RCC 7860 (cell line): ENCODE measurements at places on chromosomes 3 and 15.

DNA sequence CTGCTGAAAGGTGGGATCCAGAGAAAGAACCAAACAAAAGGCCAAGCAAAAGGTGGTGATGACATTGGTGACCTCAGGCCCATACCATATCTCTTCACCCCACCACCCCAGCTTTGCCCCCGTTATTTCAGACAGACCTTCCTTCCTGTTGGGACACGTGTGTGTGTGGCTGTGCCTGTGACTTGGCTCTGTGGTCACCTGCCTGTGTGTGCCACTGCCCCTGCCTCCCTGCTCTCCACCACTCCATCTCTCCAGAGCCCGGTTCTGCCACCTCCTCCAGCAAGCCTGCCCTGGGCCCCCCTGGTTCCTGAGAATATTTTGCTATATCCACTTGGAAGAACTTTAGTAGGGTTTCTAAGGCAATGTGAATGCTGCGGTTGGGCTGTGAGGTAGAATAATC, 28.6 kb upstream of the TLE3 start:
- DNase-seq, result no peak

- DNase-seq, result no peak
These were observed 21.3 kb upstream of the TMEM108 start for GRCh38 chr3:133016838-133017309.

DNA sequence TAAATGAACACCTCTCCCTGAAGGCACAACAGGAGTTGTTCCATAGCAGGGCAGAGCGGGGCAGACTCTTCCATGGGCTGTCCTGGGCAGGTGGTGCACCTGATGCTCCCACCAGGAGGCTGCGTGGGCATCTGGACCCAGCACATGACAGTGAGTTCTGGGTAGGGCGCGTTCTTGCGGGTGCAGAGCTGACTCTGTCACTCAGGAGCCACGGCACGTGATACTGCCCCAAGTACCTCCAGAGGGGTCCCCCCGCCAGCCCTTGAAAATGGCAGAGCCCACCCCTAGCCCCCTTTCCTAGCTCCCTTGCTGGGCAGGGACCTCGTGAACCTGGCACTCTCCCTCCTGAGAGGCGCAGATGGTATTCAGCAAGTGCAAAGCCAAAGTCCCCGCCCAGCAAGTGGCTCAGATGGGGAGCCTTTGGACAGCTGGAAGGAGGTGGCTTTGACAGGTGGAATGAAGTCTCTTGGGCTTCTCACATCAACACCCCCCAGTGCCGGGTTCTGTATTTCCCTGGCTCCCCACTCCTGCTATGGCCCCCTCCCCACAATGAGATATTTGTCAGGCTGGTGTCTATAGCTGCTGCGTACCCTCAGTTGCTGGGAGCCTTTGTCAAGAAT, 172.1 kb downstream of the TBC1D2B start:
- no peak for DNase-seq

DNA sequence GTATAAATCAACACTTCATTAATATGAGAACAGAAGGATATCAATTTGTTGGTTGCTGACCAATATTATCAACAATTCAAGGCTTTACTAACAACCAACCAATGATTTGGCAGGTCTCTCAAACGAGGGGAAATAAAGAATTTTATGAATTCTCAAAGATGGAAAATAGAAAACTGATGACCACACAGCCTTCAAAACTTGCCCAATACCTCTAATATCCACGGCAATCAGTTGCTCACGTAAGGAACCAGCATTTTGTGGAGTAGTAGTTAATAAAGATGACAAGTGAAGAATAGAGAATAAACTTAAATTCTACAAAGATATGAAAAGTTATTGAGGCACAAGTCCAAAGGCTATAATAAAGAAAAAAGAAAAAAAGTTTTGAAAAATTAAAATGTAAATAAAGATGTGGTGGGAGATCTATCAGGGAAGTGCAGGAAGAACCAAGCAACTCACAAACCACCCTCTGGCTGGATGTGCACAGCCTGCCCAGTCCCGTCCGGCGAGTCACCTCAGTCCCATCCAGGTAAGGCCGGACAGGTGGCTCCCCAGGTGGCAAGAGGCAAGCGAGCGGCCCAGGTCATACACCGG, 808 bp downstream of the GK5 start:
- DNase-seq, result no peak

DNA sequence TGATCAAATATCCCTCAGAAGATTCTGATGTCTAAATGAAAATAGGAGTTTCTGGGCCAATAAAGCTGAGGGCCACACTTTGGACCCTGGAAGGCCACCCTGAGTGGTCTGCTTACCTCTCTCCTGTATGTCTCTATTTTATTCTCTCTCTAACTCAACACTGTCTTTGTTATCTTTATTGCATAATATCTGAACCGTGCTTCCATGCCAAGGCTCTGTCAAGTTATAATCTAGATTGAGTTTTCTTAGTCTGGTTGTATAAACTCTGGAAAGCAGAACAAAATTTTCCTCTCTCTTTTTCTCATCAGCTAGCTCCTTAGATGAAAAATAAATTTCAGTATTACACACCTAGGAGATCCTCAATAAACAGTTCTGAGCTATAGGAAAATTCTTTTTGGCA, 36.2 kb upstream of the ACTL6A start:
- no peak for DNase-seq

DNA sequence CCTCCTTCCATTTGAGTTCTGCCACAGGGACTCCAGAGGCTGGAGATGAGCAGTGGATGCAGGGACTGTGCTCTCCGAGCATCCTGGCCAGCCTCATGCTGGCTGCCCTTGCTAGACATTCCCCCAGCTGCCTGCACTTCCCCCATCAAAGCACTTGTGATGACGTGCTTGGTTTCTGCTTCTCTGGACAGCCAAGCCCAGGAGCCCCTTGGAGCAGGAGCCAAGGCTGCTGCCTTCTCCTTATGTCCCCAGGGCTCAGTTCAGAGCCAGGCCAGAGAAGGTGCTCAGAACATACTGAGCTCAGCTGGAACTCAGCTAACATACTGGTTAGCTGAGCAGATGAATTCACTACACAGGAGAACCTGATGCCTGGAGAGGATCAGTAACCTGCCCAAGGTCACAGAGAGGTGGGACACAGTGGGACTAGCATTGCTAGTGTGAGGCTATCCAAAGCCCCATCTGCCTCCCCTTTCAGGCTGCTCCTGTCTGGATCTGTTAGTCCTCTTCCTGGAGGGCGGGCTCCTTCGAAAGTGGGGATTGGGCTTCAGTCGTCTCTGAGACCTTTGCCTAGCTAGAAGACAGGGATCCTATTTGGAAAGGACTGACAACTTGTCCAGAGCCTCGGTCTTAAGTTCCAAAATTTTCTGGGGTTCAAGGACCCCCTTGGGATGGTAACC, 4.3 kb downstream of the PCBP4 start:
- no peak for DNase-seq

- peak; percentile 47 for DNase-seq
These were observed 79.8 kb upstream of the NR2E3 start for GRCh38 chr15:71730277-71731144.

GRCh38 chr3:17055374-17056276, 170.9 kb downstream of the PLCL2 start:
- DNase-seq, result no peak

DNA sequence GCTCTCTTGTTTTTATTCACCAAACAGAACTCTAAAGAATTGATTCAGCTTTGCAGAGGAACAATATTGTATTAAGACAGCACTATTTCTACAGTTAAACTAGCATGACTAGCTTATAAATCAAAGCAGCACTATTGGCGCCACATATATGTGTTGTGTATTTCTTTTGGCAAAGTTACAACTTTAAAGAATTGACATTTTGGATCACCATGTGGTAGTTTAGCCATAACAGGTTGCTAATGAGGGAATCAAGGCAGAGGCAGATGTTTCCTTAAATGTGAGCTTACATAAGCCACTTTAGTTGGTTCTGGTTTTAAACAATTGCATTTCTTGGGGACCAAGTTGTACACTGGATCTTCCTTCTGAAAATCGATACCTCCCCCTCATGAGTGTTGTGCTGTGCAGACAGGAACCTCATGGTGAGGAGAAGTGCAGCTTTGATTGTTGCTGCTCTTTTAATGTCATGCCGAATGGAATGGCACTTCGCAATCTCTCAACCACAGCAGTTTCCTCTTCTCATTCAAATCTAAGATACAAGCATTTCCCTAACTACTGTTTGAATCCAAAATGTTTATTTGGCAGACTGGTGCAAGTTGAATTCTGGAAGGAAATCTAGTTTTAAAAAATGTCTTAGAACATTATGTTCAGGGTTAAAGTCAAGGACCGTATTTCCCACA, 151.2 kb downstream of the MYRIP start:
- no peak for DNase-seq

GRCh38 chr3:155664925-155665695, 79.8 kb downstream of the PLCH1 start:
- DNase-seq, result peak; percentile 57

- DNase-seq, result no peak
These were observed 471.0 kb upstream of the PROK2 start for GRCh38 chr3:72255791-72256559.

DNA sequence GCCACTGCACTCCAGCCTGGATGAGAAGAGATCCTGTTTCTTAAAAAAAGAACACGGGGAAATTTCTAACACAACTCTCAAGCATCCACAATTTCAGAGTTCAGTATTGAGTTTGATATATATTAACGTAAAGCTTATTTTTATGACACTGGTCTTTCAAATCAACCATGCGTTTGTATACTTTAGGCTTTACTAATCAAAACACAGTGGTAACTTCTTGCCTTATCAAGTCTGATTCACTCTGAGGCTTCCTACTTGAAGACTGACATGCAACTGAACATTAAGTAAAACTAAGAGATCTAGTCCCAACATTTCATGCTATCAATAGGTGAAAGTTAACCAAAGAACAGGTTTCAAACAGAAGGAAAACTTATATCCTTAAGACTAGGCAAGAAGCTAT, 46.7 kb downstream of the PRTG start:
- DNase-seq, result no peak

DNA sequence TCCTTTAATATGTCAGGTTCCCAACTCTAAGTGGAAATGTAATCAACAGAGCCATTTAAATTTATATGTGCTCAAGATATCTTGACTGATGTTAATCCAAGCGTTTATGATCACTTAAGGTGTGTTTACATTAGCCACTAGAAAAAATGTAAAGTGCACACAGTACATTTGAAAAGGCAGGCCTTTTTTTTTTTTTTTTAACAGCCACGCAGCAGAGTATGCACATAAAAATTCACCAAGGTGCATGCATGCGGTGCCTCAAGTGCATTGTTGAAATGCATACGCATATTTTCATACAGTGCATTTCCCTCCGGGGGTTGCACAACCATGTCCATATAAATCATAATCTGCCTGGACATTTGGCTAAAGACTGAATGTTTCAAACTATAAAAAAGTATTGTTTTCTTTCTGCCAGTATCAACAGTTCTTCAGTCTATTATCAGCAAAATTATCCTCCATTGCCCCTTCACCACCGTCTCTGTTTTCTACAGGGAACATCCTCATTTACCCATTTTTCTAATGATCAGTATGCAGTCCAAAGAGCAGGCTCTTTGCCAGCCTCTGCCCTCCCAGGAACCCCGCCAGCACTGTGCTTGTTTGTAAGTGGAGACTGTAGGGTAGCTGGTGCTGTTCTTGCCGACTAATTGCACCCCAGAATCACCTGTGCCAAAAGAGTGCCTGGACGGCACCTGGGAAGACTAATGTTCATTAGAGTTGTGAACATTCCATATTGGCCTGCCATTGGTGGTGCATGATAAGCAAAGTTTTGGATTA, 611.2 kb upstream of the CFAP20DC start:
- DNase-seq, result no peak

DNA sequence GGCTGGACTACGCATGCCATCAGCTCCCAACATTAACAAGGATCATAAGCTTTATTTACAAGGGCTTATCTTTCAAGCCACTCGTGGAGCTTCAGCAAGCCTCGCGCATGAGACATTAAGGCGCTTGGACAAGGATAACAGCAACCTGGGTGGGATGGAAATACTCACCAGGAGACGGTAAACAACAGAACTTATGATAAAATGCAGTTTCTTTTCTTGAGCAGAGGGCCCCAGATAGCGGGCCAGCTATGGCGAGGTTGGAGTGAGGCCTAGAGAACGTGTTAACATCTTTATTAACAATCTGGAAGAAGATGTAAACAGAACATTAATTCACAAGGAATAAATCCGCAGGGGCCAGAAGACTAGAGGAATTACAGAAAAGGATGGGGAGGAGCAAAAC, 158.2 kb downstream of the NTRK3 start:
- no peak for DNase-seq

DNA sequence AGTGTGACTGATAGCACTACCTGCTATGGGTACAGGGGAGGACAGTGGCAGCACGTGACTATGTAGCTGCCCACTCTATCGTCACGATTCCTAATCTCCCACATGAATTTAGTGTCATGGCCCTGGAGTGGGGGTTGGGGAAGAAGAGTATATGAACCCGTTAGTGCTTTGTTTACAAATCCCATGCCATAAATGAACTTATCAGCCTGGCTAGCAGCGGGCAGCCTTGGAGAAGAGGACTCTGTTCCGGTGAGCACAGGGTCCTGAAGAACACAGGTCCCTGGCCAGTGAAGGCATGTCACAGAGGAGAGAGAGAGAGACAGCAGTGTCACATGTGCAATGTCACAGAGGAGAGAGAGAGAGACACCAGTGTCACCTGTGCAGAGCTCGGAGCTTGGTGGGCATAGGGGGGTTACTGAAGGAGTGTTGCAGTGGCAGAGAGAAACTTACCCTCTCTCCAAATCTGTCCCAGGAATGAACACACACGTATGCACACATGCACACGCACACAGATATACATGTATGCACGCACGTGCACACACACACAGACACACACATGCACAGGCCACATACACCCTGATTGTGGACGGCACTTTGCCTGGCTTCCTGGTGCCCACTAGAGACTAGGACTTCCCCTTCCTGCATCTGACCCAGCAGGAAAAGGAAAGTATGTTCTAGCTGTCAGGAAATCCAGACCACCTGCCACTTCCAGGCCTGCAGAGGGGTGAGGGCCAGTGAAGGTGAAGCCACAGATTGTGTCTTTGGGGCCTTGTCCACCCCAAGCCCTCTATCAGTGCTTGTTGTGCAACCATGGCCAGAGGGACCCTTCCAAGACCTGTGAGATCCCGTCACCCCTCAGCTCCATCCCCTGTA, 26.3 kb downstream of the ITGA11 start:
- DNase-seq, result no peak

GRCh38 chr3:126364731-126365301, 7.6 kb upstream of the KLF15 start:
- no peak for DNase-seq

- DNase-seq, result no peak
These were observed 440.3 kb upstream of the DPH6 start for GRCh38 chr15:35986191-35986721.
